Activated CD4-positive, alpha-beta T cell treated with anti-CD3 and anti-CD28 coated beads for 4 hours (primary cell): ENCODE measurements at places on chromosomes 3 and 15.

DNA sequence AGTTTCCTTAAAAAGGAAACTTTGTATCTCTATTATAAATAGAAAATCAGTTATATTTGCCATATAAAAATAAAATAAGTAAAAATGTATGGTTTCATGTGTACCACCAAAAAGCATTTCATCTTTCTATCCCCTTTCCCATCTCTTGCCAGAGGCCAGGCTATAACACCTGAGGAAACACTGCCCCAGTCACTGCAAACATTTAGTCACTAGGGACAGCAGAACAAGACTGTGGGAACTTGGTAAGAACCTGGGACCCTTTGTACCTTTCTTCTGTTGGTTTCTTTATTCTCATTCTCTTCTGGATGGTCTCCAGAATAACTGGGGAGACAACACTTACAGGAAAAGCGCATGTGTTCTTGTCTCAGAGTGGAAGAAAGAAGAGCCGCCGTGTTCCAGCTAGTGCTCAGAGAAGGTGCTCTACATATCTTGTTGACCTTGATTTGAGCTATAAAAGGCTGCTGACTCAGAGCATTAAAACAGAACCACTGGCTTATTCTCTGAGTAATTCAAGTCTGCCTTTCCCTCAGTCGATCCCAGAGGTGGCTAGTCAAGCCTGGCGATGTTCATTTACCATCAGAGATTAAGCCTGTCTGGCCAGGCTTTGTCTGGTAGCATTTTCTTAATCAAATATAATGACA, 361.6 kb downstream of the RBMS3 start:
- no peak for DNase-seq

DNA sequence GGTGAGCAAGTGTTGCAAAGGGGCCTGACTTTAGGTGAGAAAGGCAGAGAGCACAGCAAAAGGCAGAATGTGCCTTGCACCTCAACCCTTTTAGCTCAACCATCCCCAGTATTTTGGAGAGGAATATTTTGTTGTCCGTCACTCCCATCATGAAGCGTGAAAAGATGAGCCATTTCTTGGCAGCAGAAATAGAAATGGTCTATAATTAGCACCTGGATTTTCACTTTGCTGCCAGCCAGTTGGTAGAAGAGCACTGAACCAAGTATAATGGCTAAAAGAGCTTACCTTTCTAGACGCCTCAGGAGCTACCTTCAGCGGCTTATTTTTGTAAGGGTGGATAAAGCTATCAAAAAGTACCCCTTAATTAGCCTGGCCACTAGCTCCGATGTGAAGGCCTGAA, 406.7 kb downstream of the OCA2 start:
- no peak for DNase-seq

DNA sequence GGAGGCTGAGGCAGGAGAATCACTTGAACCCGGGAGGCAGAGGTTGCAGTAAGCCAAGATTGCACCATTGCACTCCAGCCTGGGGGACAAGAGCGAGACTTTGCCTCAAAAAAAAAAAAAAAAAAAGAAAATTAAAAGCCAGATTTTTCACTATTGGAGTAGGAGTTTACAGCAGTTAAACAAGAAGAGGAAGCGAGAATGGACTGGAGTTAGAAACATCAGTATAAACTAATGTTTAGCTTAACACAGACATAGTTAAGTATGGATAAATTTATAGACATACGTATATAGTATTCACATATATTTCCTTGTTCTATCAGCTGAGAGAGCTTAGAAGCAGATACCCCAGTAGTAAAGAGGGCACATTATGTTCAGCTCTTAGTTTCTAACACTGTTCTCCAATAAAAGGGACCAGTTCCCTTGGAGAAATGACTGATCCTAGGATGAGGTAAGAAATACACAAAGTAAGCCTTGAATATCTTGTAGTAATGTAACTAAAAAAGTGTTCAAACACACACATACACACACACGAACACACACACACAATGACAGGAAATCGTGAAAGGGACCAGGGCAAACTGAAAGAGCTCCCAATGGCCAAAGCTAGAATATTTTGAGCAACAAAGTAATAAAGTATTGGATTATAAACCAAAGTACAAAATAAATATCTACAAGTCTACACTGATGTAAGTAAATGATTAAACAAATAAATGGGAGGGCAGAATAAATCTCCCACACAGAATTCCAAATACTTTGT, 25.1 kb downstream of the PIK3CB start:
- no peak for DNase-seq

DNA sequence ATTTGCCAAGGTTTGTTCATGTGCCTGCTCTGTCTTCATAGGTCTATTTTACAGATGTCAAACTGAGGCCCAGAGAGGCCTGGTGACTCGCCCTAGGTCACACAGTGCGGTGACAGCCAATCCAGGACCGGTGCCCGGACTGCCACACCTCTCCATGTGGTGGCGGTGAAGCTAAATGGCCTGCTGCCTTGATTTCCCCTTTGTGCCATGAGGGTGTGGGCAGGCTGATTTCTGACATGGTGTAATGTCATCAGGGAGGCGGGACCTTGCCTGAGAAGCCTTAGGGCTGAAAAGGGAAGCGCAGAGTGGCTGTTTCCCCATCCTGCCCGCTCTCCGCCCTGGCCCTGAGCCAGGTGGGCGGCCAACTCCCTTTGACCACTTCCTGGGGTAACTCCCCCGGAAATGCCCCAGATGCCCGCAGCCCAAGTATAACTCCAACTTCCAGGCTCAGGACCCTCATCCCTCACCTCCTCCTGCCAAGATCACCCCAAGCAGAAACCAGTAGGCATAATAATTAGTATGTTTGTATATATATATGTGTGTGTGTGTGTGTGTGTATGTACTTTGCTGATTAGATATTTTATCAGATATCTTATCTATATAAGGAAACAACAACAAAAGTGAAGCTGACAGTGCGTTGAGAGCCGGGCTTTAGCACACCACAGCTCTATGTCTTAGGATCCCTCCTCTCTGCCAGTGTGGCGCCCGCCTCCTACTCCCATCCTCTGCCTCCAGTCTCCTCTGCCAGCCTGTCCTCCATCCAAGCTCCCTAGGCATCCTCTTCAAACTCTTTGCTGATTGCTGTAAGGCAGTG, 63.9 kb downstream of the IQSEC1 start:
- no peak for DNase-seq

DNA sequence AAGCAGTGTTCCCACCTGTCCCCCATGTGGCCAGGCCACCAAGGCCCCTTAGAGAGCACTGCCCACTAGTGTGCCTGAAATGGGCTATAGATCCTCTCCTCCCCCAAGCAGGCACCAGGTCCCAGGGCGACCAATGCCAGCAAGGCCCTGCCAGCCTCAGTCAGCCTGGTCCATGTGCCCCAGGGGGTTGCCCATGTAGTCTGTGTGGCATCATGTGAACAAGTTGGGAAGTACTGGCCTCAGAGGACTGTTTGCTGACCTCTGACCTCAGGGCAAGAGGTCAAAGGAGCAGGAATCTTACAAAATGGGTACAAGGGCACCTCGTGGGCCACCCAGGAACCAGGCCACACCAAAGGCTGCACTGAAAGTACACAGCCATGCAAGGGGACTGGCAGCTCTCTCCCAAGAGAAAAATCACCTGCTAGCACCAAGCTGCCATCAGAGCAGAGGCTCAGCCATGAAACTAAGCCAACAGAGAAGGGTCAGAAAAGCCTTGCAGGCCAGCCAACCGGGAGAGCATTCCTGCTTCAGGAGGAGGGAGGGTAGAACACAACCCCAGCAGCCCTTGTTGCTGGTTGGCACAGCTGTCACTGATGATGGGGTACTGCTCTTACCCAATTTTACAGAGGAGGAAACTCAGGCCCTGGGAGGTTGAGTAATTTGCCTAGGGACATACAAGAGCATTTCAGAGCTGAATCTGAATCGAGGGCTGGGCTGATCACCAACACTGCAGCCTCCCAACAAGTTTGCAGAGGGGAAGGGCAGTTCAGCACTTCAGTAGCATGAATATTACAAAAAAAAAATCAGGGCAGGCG, 5.2 kb upstream of the FURIN start:
- DNase-seq: no peak

DNA sequence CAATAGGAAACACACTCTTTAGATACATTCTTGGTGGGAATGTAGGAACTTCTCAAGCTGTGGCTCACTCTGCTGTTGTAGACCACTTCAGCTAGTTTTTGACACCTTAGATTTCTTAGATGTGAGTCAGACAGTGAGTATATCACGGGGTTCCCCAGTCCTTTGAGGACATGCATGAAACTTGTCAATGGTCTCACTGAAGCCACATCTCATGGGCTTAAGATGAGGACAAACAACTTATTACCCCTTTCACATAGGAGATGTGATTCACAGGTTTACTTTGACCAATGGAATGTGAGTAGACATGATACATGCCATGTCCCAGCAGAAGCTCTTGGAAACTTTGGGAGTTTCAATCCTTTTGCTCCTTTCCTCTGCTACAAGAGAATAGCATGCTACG, 325.5 kb downstream of the CHST2 start:
- no peak for DNase-seq

DNA sequence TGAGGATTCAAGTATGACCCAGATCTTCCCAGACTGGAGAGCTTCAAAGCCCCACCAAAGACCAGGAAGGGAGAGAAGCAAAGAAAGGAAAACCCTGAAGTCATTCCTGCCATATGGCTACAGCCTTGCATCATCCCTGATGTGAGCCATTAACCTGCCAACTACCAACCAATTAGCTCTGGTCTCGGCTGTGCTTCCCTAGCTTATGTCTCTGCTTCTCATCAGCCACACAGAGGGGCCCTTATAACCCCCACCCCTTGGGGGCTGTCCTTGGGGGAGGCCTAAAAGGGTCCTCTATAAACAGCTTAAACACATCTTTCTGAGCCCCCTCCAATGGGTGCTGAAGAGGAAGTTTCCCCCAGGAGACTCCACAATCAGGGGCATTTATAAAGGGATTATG, 52.8 kb downstream of the NOX5 start:
- DNase-seq: no peak

DNA sequence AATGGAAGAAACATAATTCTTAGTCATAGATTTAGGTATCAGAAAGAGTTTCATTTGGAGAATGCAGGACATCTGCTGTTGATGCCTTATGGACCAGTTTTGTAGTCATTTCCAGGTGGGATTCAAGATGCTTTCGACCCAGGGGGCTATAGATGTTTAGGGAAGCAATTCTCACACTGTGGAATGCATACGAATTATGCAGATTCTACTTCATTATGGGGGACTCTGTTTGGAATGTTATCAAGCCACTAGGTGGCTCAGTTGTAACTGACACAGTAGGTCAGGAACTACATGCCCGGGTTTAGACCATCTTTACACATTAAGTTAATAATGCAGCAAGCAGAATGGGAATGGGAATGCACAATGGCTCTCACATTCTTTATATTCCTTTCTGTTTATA, 1359.8 kb downstream of the ZPLD1 start:
- no peak for DNase-seq

DNA sequence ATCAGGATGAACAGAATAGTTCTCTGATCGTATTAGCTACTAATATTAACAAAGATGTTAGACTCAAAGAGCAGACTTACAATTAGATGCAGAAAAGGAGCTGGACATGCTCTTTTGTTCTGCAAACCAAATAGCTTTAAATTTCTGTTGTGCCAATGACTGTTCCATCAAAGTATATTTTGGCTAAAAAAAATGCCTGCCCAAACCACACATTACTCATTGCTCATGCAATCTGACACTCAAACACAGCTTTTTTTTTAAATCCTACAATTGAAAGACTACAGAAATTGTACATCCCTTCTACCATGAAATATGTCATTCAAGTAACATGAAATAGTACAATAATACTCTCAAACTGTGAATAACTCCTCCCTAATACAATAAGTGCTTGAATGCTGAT, 48.6 kb downstream of the SHOX2 start:
- DNase-seq: no peak

GRCh38 chr3:81531263-81531662, 230.2 kb downstream of the GBE1 start:
- DNase-seq: no peak

DNA sequence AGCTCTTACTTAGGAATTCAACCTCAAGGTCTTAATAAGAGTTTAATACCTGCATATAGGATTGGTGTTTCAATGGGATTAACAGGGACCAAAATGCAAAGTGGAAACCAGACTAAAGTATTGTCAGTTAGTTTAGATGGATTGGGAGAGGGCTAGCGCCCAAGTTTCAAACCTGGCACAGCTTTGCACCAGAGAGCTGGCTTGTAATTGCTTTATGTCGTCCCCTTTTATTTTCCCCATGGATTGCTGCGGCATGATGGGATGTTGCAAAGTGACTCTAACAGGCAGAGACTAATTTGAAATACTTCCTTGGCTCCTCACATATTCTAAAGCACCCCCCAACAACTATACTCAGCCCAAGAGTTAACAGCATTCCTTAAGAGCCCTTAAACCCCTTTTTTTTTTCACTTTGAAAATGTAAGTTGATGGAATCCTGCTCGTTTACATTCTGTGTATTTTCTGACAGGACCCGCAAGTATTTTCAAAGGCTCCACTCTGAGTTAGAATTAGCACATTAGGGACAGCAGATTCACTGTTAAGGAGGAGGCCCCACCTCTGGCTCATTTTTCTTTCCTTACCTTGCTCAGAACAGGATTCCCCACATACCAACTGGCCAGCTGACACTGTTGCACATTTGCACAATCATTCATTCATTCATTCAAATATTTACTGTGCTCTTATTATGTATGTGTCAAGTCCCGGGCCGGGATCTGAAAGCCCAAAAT, 214.2 kb downstream of the ERC2 start:
- DNase-seq: no peak

DNA sequence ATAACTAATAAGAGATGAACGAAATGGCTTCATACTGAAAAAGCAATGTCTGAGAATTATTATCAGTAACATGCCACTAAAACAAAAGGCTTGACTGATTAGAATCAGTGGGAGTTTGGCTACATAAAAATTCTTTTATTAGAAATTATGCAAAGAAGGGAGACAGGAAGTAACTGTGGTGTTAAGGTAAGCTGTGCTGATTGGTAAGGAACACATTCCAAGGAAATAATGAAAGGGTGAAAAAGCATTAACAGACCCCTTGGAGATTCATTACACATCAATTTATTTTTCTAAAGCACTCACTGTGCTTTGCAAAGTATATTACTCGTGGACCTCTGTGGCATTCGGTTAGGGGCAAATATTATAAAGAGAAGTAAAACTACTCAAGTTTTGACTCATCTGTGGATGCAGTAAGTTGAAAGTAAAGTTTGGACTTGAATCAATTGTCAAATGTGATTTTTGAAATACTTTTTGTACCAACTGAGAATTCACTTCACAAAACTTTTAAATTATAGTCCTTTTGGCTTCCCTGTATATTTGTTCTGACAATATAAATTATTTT, 176.1 kb upstream of the ZPLD1 start:
- DNase-seq: no peak
